ENCODE measurements at places on chromosomes 4 and X.

DNA sequence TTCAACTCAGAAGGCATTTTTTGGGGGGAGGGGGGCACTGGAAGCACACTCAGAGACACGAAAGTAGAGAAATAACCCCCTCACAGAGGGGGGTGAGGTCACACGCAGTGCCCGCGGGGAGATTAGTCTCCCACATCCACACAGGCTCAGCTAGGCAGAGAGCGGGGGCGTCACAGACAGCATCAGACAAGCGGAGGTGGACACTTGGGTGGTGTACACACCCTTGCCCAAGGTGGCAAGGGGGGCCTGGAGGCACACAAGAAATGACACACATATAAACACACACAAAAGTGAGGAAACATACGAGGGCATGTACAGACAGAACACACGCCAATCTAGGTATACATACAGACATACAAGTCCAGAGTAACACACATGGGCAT, 637 bp upstream of the SYN1 start:
- DNase-seq: no peak

DNA sequence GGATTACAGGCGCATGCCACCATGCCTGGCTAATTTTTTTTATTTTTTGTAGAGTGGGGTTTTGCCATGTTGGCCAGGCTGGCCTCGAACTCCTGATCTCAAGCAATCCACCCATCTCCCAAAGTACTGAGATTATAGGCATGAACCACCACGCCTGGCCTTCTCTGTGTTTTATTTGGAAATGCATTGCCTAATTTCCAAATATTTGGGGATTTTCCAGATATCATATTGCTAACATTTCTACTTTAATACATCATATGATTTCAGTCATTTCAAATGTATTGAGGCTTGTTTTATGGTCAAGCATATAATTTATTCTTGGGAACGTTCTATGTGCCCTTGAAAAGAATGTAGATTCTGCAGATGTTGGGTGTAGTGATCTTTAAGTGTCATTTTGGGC, 38.8 kb downstream of the FGF2 start:
- no peak for DNase-seq

- DNase-seq: no peak
Observed at GRCh38 chr4:173522160-173522950, 7.7 kb downstream of the HAND2 start.

DNA sequence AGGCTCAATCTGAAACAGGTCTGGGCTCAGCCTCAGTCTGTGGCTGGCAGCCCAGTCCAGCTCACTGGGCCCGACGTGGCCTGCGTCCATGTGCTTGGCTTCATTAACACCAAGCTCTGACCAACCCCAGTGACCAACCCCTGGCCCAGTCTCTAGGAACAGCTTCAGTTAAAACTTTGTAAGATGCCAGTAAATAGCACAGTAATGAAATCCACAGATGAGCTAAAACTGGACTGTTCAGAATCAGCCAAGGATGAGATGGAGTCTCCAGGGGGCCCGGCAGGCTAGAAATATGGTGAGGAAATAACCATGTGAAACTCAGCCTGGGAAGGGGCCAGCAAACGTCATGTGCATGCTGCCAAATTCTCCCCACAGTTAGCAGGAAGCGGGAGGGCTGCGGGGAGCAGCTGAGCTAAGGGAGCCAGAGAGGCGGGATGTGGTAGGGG, 37.1 kb upstream of the XPNPEP2 start:
- no peak for DNase-seq

DNA sequence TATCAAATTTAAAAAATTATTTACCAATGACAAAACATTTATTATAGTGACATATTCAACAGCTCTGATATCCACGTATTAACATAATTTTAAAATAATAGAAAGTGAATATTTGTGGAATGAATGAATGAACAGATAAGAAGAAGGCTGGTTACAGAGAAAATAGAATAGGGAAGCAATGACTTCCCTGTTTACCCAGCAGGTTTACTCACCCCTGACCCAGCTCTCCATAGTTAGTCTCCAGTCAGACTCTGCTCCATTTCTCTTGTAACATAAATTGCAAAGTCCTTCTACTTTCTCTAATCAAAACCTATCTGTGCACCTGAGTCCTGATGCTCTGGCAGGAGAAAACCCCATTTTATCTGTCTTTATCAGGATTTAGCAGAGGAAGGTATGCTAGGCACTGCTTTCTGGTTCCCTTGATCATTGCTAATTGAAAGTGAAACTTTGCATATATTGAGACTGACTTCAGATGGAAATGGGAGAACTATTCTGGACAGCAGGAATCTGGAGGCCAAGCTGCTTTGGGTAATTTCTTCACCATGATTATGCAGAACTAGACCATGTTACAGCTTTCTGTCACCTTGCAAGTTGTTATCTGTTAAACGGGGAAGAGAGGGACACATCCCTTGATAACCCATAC, 363.0 kb downstream of the FAT4 start:
- DNase-seq: no peak

All from activated CD8-positive, alpha-beta memory T cell treated with anti-CD3 and anti-CD28 coated beads, Interleukin-2, amount 50 U/mL, for 48 hours (primary cell).